NCI-H2081 treated with DMSO at 0.1 percent for 48 hours (cell line): ENCODE measurements at places on chromosomes 16 and 17.

DNA sequence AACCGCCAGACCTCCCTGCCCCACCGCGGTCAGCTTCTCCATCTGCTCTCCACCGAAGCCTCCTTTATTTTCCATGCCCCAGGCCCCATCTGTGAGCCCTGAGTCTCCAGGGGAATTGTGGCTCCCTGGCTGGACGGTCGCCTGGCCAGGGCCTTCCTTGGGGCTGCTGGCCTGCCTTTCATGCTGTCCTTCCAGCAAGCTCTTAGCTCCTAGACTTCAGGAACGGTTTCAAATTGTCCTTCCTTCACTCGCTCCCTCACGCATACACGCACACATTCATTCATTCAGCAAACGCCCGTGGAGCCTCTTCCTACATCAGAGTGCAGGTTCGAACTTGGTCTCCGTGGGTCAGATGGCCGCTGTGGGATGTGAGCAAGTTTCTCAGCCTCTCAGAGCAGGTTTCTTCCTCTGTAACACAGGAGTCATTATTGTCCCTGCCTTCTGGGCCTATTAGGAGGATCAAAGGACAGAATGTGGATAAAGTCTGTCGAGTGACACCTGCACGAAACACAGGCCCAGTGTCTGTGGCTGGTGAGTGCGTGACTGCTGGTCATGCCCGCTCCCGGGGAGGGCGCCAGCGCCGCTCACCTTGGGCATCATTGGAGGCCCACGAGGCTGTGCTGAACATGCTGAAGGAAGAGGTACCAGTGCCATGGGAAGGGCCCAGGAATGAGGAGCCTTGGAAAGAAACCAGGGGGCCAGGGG lies 18.7 kb upstream of the GSE1 start:
- DNase-seq = no peak

DNA sequence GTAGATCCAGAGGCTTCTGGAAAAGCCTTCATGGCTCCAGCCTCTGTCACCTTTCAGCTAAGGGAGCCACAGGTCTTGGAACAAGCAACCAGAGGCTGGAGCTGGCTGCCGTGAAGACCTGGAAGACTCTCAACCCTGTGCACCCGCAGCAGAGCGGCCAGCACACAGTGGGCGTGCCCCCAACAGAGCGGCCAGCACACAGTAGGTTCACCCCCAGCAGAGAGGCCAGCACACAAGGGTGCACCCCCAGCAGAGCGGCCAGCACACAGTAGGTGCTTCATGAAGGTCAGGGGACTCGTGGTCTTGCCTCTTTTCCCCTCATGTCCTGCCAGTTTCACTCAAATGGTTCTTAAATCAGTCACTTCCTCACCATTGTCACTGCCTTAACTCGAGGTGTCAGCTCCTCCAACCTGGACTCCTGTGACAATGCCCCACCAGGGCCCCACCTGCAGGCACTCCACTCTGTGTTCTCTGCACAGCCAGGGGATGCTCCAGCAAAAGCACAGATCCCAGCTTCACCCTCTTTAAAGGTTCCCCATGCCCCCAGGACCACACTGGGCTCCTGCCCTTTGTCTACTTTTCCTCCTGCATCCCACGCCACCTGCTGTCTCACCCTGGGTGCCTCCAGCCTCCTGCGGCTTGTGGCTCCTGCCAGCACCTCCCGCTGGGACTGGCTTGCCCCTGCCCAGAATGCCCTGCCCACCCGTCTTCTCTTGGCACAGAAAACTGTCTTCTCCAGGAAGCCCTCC lies 42.4 kb upstream of the DOC2B start:
- DNase-seq = no peak

DNA sequence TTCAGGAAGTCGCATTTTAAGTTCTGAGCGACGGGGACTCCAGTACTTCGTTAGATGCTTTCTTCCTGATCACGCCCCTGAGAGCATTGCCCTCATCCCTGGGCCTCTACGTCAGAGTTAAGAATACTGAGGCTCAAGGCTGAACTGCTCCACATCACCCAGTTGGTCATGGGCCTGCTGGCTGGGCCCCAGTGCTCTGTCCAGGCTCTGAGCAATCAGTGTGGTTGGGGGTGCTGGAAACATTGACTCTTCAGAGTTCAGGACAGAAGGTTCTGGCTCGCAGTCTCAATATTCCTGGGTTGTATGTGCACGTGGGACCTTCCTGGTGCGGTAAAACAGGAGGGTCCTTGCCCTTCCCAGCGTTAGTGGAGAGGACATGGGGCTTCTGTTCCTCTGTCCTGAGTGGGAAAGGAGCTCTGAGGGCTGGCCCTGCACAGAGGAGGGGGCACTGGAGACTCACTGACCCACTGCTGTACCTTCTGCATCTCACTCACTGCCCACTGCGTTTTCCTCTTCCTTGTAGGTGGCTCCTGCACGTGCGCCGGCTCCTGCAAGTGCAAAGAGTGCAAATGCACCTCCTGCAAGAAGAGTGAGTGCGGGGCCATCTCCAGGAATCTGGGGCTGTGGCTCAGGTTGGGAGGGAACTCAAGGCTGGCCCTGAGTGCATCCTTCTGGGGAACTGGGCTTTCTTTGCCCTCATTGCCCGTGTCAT lies 518 bp downstream of the MT1E start:
- DNase-seq = no peak

DNA sequence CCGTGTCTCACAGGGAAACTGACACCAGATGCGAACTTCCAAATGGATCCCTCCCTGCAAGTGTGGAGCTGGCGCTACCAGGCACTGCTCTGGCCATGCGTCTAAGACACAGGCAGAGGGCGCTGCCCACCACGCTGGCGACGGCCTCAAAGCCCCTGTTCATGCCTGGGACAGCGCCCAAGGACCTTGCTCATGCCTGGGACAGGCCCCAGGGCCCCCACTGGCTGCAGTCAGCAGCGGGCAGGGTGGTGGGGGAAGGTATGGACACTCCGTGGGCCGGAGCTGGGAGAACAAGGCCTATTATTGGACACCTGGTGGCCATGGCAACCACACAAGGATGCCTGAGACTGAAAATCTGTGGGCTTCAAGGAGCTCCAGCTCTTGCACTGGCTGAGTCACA lies 8.8 kb downstream of the ZG16B start:
- no peak for DNase-seq

GRCh38 chr16:1541293-1542165 lies 8.1 kb downstream of the TMEM204 start:
- DNase-seq = no peak

- DNase-seq = no peak
Observed at GRCh38 chr16:15682105-15682570, 32.1 kb downstream of the NDE1 start.

- DNase-seq = no peak
Observed at GRCh38 chr17:76404976-76405563, 20.7 kb downstream of the SPHK1 start.

- no peak for DNase-seq
Observed at GRCh38 chr17:75548813-75549212, 23.3 kb downstream of the LLGL2 start.

DNA sequence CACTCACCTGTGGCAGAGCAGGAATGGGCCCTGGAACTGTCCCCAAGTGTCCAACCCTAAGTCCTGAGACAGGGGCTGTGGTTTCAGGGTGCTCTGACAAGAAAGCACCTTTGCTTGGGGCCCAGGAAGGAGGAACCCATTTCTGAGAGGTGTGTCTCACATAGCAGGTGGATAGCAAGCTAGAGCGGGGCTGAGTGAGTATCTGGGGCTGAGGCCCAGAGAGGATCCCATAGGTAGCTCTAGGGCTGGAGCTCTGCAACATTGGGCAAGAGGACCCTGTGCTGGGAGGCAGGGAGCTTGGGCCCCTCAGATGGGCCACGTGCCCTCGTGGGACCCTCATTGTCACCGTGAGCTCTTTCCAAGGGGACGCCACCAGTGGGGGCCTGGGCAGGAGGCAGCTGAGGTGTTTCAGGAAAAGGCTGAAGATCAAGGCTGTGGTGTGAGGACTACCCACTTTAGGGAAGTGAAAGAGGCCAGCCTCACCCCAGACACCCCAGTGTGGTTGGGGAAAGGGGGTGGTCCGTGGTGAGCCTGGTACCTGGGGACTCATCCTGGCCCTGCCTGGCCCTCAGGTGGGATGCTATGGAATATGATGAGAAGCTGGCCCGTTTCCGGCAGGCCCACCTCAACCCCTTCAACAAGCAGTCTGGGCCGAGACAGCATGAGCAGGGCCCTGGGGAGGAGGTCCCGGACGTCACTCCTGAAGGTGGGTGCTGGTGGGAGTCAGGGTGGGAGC lies 5.3 kb downstream of the DEF8 start:
- DNase-seq = no peak

DNA sequence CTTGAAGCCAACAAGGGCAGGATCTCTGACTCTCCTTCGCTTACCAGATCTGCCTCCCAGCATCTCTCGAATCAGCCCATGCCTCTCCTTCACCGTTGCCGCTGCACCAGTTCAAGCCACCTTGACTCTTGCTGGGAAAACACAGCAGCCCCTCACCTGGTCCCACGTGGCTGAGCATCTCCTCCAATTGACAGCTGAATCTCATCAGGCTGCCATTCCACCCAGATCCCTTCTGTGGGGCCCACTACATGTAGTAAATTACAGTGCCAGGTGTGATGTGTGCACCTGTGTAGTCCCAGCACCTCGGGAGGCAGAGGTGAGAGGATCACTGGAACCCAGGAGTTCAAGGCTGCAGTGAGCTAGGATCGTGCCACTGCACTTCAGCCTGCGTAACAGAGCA lies 37.8 kb upstream of the C16orf78 start:
- DNase-seq = no peak

DNA sequence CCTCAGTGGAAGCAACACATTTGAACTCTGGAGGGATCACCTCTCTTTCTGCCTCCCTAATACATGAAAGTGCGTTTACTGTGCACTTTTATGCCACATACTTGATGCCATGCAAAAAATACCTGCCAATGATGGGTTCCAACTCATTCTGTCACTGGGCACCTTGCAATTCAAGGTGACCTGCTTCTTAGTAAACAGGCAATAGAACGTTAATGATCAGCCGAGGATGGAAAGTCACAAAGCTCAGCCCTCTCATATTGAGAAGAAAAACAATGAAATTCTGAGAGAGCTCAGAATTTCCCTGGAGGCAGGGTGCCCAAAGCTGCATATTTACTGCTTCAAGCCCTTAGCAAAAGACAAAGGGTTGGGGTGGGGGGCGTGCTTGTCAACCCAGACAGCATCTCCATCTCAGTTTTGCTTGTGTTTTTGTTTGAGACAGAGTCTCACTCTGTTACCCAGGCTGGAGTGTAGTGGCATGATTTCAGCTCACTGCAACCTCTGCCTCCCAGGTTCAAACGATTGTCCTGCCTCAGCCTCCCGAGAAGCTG lies 23.2 kb downstream of the LITAF start:
- DNase-seq = no peak

DNA sequence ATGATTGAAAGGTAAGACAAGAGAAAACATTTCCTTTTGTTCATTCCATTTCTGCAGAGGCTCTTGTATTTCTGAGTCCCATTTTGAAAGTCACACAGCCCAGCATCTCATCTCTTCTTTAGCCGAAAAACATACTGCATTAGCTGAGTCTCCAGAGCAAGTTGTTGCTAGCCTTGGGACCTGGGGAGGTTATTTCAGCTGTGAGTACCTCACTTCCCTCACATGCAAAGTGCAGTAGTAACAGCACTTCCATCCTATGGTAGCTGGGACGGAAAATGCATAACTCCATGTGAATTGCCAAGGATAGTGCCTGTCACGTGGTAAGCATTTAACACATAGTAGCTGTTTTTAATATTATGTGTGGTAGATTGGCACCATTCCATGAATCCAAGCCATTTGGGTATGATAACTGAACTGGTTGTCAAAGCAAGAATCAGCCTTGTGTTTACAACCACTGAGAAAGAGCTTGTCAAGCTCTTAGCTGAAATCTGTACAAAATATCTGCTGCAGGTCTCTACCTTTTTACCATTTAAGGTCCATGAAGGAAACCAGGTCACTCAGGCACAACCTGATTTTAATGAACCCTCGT lies 345.7 kb downstream of the CDH13 start:
- no peak for DNase-seq

GRCh38 chr16:77705351-77705750 lies 17.0 kb upstream of the NUDT7 start:
- no peak for DNase-seq

DNA sequence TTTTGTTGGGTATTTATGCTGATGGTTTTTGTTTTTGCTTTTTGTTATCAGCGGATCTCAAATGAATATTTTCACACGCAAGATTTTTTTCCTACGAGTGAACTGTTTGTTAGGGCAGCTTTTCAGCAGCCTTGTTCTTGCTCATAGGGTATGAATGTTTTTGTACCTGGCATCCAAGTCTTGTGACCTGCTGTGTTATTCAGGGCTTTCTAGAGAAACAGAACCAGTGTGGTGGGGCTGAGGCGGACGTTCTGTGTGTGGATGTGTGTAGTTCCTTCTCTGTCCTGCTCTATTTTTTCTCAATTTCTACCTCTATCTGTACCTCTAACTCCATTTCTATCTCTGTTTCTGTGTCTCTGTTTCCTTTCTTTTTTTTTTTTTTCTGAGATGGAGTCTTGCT lies 78.3 kb downstream of the SNX29 start:
- no peak for DNase-seq

DNA sequence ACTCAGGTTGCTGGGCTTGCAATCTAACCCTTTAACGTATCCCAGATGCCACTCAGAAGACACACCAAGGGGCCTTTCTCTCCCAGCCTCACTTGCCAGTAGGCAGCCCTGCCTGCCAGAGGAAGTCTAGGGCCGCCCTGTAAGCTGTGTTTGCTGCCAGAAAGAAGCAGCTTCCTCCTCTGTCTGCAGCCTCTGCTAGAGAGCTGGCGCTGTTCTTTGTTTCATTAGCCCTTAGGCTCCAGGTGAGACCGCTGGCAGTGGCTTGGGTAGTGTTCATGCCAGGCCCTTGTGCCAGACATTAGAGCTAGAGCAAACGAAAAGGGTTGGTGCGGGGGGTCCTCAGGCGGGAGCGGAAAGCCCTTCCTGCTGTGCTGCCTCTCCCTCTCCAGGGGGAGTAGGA lies 8.9 kb downstream of the CTRL start:
- peak; percentile 53 for DNase-seq

DNA sequence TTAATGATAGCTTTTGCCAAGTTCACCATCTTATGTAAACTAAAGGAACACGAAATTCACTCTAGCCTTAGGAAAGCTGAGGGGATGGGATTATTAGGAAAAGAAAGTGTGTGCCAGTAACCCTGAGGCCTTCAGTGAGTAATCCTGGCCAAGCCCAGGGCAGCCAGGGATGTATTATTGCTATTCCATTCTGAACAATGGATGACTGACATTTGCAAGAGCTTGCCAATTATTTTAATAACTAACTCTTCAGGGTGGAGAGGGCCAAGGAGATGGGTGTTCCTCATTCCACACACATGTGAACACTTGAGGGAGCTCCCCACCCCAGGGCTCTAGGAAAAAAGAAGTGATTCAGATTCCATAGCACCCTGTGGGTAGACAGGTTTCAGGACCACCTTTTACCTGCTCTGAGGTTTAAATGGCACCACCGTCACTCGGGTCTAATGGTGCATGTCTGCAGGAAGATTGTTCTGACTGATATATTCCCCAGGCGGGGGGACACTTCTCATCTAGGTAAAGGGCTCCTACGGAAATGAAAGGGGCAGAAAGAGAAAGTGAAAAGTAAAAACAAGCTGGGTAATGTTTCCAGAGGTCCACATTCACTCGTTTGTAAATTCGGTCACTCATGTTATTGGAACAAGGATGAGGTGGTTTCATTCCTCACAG lies 41.5 kb downstream of the TK2 start:
- no peak for DNase-seq
